ENCODE measurements at places on chromosomes 7 and 10.

DNA sequence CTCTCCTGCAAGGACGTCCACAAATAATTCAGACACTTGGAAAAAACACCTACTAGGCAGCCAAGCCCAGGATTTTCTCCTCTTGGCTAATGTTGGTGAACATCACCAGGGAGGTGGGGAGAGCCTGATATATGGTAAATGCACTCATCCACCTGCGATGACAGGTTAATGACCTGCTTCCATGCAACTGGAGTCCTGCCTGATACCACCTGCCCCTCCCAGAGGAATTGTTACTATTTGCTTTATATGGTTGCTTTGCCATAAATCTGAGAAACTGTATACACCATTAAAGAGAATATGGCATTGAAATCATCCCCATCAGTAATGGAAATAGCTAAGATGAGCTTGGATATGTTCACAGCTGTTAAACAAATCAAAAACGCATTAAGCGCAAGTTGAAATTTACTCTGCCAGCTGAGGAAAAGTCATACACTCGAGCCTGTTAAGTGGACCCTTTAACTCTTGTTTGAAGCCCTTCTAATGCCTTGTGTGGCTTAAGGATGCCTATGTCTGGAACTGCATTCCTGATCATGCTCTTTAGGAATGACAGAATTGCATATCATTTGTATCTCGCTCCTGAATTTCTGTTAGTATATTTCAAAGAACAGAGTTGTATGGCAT lies 208.3 kb downstream of the PRPF18 start:
- no peak for DNase-seq

DNA sequence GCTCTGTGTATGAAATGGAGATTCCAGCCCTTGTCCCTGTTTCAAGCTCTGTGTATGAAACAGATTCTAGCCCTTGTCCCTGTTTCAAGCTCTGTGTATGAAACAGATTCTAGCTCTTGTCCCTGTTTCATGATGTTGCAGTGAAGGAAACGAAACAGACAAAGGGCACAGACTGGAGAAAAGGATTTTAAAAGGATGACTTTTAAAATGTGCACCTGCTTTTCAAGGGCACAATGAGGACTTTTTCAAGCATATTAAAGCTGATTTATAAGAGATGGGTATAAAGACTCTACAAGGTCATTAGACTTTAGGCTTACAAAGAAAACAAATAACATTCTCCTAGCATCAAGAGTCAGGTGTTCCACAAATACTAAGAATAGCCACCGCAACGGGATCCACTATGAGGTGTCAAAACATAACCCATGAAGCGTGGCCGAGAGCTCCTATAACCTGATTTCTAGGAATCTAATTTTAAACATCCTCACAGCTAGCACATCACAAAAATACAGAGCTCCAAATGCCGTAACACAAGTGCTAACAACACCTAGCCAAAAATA lies 29.0 kb downstream of the DIP2C start:
- no peak for DNase-seq

- DNase-seq, result no peak
Observed at GRCh38 chr7:117347480-117347879, 24.6 kb upstream of the WNT2 start.

- no peak for DNase-seq
Observed at GRCh38 chr10:114548662-114549061, 109.4 kb downstream of the ABLIM1 start.

DNA sequence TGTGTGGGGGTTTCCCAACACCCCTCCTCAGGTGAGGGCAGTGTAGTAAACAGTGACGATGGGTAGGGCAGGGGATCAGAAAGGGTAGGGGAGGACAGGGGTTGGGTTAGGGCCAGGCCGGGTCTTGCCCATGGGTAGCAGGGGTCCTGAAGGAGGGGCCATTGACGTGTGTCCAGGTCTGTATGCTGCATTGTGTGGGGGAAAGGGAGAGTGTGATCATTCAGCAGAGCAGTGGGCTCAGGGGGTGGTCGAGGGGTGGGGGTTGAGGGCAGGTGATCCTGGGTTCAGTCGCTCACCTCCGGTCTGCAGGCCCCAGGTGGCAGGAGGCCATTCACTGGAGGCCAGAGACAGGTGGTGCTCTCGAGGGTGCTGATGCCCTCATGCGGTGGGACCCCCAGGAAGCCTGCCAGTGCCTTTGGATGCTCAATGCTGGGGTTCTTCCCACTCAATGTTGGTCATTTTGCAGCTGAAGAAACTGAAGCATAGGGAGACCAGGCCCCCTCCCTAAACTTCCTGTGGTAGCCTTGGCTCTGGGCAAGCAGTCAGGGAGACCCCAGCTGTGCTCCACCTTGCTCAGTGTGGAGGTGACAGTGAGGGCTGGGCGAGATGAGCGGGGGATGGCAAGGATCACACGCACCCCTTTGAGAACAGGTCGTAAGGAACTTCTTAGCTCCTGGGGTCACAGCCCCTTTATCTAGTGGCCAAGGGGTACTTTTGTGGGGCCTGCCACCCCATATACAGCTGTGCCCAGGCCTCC lies 48.8 kb upstream of the CAMK2B start:
- no peak for DNase-seq

DNA sequence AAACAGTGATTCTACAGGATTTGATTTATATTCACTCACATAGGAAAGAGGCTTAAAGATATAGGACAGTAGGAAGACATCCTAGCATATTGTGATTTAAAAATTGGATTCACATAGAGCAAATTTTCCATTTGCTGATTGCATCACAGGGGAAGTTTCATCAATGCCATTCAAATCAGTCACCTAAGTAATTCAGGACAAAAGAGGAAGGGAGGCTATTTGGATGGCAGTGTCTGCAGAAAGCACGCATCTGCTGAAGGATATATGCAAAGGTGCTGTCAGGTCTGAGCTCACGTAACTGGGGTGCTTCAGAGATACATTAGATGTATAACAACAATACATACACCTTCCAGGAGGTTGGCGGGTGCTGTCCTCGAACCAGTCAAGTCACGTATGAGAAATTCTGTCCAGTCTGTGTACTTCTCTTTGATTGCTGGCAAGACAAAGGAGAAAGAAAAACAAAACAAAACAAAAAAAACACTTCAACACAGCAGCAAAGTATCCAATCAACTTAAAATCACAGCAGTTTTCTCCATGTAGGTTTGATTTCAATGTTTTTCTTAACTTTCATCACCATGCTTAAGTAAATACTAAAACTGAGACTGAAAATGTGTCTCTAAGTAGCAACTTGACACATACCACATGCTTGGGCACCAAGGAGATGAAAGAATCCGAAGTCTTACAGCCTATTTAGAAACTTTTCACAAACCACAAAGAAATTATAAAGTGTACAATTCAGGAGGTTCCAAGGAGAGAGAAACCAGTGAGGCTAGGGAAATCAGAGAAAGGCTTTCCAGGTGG lies 125.1 kb downstream of the SFMBT2 start:
- DNase-seq, result no peak

DNA sequence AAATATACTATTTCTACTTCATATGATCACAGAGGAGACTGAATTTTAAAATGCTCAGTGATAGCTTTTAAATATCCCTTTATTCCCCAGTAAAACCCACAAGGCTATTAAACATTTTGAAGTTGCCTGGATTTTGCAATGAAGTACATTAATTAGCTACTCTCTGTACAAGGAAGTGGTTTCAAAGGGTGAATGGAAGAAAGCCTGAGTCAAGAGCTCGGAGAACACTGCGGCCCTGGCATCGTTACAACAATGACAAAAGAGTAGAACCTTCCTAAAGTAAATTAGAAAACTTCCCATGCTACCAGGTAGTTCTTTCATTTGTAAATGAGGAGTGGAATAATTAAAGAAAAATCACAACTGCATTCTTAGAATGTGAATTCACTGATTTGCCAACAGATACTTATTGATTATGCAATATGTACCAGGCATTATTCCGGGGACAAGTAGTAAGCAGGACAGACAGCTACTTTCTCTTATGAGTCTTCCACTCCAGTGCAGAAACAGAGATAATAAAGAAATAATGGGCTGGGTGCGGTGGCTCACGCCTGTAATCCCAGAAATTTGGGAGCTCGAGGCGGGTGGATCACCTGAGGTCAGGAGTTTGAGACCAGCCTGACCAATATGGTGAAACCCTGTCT lies 63.0 kb downstream of the ZNF22 start:
- no peak for DNase-seq

DNA sequence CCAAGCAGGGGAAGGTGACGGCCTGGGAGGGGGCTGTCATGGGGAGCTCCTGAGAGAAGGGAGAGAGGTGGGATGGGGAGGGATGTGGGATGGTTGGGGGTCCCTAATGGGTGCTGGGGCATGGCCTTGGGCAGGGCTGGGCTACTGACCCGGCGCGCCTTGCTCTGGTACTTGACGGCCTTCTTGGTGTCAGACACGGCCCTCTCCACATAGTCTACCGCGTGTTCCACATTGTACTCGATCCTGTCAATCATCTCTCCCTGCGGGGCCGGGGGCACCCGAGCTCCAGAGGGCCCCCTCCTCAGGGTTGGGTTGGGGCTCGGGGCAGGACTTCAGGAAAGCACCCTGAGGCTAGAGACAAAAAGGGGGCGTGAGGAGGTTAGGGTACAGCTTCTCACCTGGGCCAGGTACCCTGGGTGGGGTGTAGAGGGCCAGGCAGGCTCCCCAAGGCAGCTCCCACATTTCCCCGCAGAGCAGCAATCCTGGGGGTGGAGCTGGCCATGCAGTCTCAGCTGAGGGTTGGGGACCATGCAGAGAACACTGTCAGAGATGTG lies 17.3 kb downstream of the BUD23 start:
- no peak for DNase-seq

GRCh38 chr10:76618641-76619040 lies 1019.0 kb downstream of the KCNMA1 start:
- no peak for DNase-seq

DNA sequence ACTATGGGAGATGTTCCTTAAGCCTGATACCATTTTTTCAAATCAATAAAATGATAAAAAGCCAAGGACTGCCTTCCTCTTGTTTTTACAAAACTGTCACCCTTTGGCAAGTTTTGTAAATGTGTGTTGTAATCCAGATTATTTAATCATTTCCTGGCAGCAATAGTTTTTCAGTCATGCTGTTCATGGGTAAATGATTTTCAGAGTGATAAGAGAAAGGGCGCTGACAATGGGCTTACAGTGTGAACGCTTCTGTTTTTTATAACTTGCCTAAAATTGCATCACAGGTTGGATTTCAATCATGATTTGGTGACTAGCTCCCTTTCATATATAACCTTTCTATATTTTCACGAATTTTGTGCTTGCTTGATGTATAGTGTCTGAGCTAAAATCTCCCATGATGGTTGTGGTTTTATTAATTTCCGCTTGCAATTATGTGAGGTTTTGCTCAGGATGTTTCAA lies 19.0 kb upstream of the DMBT1 start:
- DNase-seq, result no peak

DNA sequence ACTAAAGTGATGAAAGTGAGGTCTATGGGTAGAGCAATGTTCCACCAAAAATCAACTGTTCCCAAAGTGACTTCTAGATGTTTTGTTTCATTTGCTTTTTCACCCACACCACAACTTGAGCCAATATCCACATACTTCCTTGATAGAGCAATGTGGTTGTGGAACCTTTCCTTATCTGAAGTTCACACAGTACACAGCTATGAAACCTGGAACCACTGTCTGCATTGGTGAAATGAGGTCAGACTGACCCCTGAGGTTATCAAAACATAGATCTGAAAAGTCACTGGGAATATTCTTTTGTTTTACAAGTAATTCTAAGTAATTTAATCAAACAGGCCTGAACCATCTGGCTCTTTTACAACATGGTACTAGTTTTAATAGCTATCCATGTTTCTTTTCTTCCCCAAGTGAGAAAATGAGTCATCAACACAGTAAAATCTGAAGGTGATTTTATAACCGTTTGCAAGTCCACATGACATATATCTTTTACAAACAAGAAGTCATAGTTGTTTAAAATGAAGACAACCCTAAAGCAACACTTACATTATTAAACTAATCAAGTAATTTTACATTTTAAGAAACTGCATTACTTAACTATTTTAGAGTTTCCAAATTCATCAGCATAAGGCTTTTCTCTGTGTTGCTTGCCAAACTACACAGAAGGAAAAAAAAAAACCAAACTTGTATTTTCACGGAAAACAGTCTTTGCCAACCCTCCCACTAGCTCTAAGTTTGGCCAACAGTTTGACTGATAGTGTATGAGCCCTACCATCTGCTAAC lies 80.3 kb downstream of the LRRC17 start:
- DNase-seq, result no peak

DNA sequence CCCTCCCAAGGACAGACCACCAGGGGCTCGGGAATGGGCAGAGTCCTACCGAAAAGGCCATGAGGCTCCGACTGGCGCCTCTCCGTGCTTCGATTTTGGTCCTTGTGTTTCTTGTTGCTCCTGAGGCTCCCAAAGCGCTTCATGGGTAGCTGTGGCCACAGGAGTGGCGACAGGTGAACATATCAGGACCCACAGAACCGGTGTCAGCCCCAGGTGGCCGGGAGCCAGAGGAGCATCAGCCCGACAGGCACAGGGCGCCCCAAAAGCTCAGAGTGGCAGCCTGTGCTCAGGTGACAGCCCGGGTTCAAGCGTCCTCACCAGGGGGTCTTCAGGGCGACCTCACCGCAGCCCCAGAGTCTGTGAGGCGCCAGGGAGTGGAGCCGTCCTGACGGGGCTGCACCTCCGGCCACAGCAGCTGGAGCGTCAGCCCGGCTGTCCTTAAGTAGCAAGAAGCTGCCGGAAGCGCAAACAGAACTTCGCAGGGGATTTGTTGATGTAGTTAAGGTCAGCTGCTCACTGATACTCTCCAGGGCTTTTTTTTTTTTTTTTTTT lies 141.0 kb downstream of the PRKAG2 start:
- no peak for DNase-seq

GRCh38 chr7:7693881-7694280 lies 24.5 kb downstream of the RPA3 start:
- DNase-seq, result no peak

DNA sequence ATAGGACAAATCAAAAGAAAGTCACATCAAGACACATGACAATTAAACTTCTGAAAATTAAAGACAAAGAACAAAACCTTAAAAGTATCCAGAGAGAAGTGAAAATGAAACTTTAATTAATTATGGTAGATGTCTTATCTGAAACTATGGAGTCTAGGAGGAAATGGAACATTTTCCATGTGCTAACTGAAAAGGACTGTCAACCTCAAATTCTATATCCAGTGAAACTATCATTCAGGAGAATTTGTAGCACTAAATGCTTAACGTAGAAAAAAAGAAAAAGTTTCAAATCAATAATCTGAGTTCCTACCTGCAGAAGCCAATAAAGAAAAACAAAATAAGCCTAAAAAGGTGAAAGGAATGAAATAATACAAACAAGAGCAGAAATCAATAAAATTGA lies 33.1 kb upstream of the C10orf71 start:
- no peak for DNase-seq

GRCh38 chr10:7408291-7409044 lies 2.4 kb downstream of the SFMBT2 start:
- DNase-seq, result no peak

- no peak for DNase-seq
Observed at GRCh38 chr7:5549096-5549763, 125.6 kb upstream of the TNRC18 start.

DNA sequence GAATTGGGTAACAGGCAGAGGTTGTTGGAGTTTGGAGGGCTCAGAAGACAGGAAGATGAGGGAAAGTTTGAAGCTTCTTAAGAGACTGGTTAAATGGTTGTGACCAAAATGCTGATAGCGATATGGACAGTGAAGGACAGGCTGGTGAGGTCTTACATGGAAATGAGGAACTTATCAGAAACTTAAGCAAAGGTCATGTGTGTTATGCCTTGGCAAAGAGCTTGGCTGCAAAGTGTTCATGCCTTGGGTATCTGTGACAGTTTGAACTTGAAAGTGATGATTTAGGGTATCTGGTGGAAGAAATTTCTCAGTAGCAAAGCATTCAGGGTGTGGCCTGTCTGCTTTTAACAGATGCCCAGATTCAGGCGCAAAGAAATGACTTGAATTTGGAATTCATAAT lies 64.5 kb upstream of the EEPD1 start:
- no peak for DNase-seq
